RCC 7860 (cell line): ENCODE measurements at places on chromosomes 13 and 19.
A peak's percentile ranks its signal among the peaks of the same experiment; 100 is the strongest.

- peak; percentile 10 for DNase-seq
Measured at GRCh38 chr13:23744315-23744714, 144.9 kb downstream of the MIPEP start.

DNA sequence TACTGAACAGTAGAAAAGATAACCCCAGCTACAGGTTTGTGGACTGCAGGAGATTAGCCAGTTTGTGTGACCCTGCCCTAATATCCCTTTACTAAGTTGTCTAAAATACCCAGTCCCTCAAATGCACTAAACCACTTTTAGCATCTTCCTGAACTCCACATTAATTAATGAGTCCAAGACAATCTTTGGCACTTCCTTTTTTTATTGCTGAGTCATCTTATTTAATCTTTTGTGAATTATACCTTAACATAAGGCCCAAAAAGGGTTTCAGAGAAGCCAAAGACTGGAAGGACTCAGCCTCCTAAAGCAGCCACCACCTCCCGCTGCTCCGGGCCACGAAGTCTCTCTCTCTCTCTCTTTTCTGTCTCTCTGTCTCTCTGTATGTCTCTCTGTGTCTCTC is 48.8 kb upstream of the PDCD5 start:
- DNase-seq: no peak

DNA sequence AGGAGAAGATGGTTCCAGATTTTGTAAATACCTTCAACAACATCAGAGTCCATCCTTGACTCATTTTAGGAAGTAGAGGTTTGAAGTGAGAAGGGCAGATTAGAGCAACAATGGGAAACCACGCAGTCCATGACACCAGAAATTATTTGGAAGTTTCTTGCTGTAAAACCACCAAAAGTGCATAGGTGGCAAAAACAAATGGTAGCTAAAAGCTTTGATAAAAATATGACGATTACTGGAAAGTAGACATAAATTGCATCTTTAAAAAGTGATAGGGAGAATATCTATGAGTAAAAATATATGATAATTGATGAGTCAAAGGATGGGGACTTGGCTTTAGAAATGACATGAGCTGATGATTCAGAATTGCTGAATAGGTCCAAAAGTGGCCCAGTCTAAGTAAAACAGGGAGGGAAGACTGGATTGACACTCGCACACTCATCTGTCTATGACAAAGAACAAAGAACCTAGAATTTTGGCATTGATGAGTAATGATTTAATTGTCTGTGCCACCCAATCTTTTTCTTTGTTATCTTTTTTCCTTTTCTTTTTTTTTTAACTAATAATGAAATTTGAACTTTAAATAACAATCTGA is 472.2 kb downstream of the MYO16 start:
- DNase-seq: no peak

DNA sequence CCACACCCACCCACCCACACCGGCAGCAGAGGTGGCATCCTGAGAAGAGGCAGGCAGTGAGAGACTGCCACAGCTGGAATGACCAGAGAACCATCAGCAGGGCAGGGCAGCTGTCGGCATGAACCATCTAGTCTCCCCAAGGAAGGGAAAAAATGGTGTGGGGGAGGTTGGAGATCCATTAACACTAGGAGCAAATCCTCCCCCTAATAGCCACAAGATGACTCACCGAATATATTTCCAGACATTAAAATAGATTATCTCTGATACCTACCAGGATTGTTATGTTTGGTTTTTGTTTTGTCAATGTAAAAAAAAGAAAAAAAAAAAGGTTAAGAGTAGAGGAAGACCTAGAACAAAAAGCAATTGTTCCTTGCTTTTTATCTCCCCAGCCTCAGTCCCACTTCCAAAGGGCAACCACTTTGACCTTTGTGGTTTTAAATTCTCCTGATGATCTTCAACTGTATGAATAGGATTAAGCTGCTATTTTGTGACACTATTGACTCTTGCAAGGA is 34.2 kb downstream of the THSD1 start:
- peak; percentile 80 for DNase-seq
